ENCODE measurements at places on chromosomes 3 and 15.

- DNase-seq = no peak
These were observed 87.0 kb downstream of the SV2B start for GRCh38 chr15:91186904-91187656.

GRCh38 chr3:185188816-185189215, 36.0 kb upstream of the C3orf70 start:
- DNase-seq = no peak

- DNase-seq = no peak
These were observed 39.0 kb downstream of the CHDH start for GRCh38 chr3:53807117-53807810.

- DNase-seq = no peak
These were observed 140.3 kb downstream of the FEZF2 start for GRCh38 chr3:62233065-62233464.

DNA sequence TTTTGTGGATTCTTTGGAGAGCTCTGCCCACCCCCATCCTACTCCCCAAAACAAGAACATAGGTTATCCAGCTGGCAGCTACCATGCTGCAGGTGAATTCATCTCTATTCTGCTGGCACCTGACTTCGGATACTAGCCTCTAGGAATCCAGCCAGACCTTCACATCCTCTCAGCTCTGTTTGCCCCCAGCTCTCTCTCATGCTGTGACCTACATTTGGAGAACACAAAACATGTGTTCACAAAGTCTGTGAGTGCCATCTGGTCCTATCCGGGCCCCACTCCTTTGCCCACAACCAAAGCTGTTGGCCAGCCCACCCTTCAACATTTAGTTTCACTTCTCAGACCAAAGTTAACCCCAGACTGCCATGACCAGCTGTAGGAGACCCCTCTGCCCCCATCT, 89.4 kb upstream of the C3orf80 start:
- no peak for DNase-seq

- no peak for DNase-seq
These were observed 30.8 kb downstream of the LIPC start for GRCh38 chr15:58462547-58462946.

DNA sequence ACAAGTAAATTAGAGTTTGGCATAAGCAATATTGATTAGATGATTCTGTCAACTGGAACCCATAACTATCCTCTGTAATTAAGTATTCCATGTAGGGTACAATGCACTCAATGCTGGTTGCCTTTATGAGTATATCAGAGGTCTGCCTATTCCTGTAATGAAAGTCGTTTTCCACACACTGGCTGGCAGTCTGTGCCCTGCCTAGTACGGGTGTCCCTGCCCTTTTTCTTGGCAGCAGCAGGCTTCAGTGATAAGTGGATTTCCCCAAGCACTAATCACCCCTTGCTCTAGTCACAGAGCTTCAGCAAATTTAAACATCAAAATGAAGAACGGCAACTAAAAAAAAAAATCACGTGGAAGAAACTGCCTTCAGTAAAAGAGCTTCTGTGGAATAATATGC, 294.8 kb upstream of the STT3B start:
- DNase-seq = no peak

DNA sequence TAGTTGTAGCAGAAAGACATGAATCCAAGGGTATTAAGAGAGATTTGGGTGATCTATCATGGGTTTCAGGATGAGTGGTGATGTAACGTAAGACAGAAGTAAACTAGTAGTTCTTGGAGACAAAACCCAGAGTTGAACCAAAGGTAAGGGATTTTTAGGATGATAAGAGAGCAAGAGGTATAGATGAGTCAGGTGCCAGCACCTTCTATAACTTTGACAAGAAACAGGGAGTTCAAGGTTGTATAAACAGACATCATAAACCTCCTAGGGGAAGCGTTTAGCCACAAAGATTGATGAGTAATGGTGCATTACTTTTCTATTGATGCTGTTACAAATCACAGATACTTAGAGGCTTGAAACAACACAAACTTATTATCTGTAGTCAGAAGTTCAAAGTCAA, 447.3 kb upstream of the ARHGEF26 start:
- DNase-seq = no peak

DNA sequence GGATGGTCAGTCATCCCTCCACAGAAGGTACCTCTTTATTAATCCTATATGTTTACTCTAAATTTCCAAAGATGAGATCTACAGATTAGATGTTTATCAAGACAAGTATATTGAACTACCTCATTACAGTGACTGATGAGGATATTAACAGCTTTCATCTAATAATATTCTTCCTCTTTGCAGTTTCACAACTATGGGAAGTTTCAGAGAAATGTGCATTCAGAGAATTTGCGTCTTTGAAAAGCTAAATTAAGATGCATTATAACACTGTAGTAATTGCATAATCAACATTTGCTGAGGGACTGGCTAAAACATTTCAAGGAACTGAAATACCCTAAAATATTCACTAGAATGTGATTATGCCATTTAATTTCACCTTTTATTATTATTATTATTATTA, 46.7 kb downstream of the MCF2L2 start:
- no peak for DNase-seq

DNA sequence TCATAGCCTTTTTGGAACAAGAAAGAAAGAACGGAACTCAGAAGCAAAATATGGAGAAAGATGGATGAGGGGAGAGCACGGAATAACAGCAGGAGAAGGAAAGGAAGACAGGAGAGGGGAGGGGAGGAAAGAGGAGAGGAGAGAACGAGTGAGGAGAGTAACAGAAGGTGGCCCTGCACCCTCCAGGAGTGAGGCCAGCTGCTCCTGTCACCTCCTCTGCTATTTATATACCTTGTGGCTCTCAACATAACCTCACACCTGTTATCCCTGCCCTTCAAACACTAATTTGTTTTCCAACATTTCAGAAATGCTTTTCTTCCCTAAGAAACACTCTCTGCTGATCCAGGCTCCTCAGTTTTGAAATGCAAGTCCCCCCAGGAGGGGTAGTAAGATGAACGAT, 53.4 kb upstream of the ATP2B2 start:
- no peak for DNase-seq

GRCh38 chr15:35445891-35446290, 100.1 kb downstream of the DPH6 start:
- no peak for DNase-seq

GRCh38 chr15:40307421-40308211, at the start of gene PLCB2:
PLCB2 (minus strand) TSS chr15:40307935; CDS start chr15:40307672, 263 bp downstream.
- peak; percentile 59 for DNase-seq

GRCh38 chr15:31513178-31513577, 186.5 kb downstream of the KLF13 start:
- DNase-seq = no peak

GRCh38 chr3:4396006-4396405, 71.1 kb downstream of the SUMF1 start:
- no peak for DNase-seq

GRCh38 chr3:185637388-185637787, 51.3 kb downstream of the SENP2 start:
- DNase-seq = no peak

DNA sequence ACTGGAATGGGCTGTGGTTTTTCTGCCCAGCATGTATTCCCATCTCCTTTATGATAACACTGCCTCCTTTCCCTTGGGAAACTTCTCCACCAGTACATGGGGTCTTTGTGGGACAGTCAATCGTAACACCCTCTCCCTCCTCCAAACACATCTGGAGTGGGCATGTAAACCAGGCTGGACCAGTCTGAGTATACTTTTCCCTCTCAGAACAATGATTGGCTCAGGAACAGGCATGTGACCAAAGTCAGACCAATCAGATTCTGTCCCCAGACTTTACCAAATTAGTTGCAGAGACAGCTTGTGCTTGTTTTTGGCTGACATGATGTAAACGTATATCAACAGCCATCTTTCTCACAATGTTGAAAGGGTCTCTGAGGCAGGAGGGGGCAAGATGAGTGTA, 97.1 kb upstream of the CRBN start:
- no peak for DNase-seq

DNA sequence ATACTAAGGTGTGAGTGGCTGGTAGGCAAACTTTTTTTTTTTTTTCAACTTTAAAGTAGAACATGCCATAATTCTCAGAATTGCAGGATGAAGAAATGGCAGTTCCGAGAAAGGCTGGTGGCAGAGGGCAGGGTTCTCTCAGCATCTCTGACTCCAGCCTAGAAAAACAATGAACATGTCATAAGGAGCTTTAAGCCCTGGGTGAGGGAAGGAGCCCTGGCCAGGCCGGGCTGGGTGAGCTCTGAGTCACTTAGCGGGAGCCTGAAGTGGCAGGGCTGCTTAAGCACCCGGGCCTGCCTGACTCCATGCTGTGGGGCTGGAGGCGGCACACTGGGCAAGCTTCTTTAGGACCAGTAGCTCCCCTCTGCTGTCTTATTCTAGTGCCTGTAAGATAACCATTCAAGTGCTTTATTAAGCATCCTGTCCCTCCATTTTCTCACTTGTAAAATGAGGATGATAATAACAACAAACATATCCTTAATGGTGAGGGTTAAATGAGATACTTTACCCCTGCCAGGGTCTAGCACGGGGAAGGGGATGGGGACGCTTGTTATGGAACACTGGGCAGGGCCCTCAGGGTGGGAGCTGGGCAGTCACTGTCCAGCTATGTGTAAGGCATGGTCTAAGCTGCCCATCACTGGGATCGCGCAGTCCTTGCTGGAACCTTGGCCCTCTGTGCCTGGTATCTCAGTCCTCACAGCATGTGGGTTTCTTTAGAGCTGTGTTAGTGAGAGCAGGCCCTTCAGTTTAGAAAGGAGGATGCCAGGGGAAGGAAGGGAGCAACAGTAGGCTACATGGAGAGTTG, 18.4 kb downstream of the SMAD6 start:
- DNase-seq = no peak

DNA sequence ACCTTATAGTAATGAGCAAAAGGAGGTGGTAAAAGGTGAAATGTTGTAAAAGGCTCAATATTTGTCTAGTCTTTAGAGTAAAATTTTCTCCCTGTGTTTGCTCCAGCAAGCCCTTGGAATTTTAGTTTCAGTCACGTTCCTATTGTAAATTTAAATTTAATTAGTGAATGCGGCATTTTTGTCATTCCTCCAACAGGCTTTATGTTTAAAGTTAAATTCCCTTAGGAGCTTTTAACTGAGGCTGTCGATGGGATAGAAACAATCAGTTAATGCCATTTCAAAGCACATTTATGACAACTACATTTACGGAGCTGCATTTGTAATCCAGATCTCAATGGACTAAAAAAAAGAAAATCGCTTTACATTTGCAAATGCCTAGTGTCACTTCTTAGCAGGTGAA, 868 bp upstream of the GADL1 start:
- DNase-seq = no peak

DNA sequence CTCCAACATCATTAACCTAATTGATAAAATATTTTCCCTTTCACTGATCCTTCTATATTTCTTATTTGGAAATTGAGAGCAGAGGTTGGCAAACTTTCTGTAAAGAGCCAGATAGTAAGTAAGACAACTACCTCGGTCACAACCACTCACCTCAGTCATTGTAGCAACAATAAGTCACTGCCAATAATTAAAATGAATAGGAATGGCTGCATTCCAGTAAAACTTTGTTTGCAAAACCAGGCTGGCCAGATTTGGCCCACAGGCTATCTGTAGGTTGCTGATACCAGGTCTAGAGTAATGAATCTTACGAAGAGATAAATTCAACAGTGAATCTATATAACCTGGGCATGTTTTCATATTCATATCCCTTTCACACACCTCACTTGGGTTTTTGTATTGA, 316.2 kb upstream of the TBC1D5 start:
- no peak for DNase-seq
